ENCODE measurements at places on chromosomes 7 and 10.

DNA sequence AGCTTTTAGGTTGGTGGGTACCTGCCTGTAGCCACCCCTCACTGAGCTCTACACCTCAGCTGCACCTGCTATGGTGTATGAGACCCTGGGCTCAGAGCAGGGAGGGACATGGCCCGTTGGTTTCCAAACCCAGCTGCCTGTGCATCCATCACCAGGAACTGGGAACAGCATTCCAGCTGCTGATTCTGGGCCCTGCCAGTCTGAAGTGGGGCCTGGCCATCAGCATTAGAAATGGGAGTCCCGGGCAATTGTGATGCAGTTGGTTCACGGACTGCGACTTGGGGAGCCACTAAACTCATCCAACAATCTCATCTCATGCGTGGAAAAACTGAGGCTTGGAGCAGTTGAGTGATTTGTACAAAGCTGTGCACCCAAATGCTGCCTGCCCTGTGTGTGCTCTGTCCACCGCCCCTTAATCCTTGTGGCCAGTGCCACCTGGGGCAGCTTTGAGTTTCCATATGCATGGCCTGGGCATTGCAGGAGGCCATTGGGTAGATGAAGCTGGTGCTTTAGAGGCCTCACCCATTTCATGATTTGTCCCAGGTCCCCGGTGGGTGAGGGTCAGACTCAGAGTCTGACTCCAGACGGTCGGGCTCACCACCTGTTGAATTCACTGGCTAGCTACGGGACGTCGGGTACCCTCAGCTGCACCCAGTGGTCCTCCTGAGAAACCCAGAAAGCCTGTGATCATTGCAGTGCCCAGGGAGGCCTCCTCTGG is 109.0 kb upstream of the SHH start:
- no peak for DNase-seq

DNA sequence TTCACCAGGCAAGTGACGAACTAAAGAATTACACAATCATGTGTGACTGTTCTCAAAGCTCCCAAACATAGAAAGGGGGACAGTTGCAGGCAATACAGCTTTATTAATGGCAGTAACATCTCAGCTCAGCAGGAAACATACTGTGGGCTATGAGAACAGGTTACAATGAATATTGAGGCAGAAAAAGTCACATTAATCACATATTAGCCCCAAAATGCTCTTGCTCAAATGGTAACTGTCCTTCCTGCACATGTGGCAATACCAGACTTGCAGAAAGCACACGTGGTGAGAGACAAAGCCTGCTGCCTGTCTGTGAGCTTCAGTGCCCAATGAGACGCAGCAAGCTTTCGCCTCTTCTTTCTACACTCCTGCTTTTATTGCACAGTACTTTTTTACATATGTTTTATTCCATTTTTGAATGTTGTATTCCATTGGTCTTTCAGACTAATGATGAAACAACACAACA is 104.9 kb upstream of the ACBD5 start:
- DNase-seq: no peak

GRCh38 chr10:101151395-101151794 is 20.3 kb downstream of the TLX1 start:
- no peak for DNase-seq

GRCh38 chr7:107206706-107207105 is 37.9 kb downstream of the HBP1 start:
- DNase-seq: no peak

DNA sequence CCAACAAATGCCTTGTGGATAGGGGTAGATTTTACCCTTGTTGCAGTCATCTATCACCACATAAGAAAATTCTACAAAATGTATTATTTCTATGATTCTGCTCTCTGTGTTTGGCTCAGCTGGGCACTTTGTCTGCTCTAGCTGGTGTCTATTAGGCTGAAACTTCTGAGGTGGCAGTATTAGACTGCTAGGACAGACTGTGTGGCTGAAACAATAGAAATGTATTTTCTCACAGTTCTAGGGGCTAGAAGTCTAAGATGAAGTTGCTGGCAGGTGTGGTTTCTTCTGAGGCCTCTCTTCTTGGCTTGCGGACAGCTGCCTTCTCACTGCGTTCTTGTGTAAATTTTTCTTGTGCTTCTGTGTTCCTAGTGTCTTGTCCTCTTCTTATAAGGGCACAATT is 1139.6 kb upstream of the LRRTM3 start:
- no peak for DNase-seq

DNA sequence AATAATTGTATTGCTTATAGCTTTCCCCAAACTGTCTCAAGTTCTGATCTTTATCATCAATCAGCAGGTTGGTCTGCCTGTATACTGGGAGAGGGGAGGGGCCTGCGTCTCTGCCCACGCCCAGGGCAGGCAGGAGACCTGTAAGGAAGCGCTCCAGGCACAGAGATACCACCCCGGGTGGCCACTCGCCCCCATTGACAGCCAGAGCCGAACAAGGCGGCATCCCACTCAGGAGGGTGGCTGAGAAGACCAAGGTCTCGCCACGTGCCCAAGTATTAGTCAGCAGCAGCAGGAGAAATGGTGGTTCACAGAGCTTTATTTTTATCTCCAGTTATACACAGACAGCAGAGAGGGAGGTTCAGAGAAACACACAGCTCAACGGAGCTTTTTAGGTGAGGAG is 7.2 kb downstream of the STK32C start:
- DNase-seq: no peak

GRCh38 chr7:69422574-69422985 is 175.7 kb upstream of the AUTS2 start:
- DNase-seq: no peak

- no peak for DNase-seq
Measured at GRCh38 chr10:91541481-91541880, 91.4 kb downstream of the PPP1R3C start.

DNA sequence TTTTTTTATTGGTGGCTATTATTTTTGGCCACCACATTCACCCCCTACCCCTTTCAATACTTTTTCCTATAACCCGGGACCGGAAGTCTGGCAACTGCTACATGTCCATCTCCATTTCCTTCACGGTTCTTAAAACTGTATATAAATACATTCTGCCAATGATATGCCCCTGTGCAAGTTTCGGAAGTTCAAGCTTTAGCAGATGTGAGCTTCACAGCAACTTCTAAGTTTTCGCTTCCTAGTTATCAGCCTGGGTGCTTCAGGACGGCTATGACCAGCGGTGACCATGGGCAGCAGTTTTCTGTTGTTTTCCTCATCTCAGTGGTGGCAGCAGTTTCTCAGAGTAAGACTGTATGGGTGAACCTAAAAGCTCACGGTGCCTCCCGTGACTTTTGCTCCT is 153.5 kb upstream of the NFE2L3 start:
- no peak for DNase-seq

- no peak for DNase-seq
Measured at GRCh38 chr7:24438232-24438631, 135.0 kb upstream of the PALS2 start.

DNA sequence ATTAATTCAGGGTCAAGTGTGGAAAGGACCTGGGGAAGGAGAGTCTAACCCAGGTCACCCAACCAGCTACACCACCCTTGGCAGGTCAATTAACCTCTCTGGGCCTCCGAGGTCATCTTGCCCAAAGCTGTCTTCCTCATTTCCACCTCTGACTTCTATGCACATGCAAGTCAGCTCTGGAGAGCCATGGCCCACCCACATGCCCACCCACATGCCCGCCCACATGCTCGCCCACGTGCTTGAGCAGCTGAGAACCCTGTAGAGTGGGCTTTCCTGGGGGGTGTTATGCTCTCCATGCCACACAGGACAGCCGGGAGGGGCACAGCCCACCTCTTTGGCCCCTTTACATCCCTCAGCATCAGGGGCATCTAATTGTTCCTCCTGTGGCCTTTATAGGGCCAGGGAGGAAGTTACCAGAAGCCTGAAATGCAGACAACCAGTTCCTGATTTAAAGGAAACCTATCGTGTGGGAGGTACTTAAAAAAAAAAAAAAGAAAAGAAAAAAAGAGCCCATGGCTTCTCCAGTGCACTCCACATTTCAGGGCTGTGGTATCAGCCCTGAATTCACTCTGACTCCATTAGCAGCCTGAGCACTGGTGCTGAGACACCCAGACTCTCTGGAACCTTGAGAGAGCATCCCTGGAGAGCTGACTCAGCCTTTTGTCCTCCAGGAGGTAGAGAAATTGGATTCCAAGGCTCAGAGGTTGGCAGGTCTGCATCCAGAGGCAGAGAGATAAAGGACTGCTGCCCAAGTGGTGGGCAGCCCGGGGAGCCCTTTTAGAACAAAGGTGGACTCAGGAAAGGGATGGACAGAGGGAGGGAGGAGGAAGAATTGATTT is 176.2 kb upstream of the ZMIZ1 start:
- DNase-seq: no peak

DNA sequence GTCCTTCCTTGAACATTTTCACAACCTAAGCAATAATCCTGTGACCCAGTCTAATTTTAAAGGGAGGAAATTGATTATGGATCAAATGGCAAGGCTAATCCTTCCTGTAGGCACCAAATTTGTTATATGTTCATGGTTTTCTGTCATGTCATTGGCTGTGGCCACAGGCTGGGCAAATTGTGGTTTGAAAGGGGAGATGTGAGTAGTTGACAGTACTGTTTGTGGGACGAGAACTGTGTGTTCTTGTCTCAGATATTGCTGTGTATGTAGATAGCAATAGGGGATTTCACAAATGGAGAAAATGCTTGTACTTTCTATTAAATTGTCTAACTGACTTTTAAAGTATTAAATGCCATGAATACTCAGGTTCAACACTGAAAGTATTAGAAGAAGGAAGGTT is 8.1 kb upstream of the PRKG1 start:
- no peak for DNase-seq

DNA sequence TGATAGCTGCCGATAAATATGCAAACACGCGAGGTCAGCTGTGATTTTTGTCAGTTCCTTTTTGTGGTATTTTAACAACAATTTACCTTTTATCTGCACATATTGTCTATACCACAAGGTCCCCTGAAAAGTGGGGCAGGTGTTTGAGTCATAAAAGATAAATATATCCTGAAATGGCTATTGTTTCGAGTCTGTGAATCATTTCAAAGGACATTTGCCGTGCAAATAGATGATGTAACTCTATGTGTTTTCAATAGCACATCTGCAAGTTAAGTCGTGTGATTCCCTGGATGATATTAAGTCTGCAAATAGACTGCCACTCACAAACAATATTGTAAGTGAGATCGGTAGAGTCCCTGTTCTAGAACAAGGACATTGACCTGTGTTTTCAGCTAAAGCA is 193.0 kb upstream of the PITRM1 start:
- no peak for DNase-seq

- no peak for DNase-seq
Measured at GRCh38 chr7:43931346-43931745, 5.1 kb downstream of the UBE2D4 start.

Measured in NCI-H446 treated with DMSO at 0.1 percent for 48 hours (cell line).